ENCODE measurements at places on chromosomes 12 and 14.

GRCh38 chr14:53265025-53265424 lies 111.9 kb upstream of the DDHD1 start:
- DNase-seq: no peak

- DNase-seq: no peak
Observed at GRCh38 chr14:51682411-51682810, 30.7 kb downstream of the FRMD6 start.

DNA sequence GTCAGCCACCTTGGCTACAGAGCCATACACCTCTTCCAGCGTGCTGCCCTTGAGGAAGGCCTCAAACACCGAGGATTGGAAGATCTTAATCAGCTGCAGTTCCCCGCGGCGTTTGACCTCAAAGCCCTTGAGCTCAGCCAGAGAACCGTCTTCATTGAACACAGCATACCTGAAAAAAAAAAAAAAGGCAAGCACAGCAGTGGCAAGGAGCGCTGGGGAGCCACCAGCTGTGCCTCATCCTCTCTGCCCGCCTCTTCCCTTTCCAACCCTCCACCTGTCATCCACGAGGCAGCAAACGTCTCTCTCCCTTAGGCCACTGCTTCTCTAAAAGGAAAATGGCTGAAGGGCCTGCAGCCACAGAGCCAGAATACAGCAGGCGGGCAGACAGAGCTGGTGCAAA lies 26.1 kb downstream of the POLE start:
- DNase-seq: no peak

DNA sequence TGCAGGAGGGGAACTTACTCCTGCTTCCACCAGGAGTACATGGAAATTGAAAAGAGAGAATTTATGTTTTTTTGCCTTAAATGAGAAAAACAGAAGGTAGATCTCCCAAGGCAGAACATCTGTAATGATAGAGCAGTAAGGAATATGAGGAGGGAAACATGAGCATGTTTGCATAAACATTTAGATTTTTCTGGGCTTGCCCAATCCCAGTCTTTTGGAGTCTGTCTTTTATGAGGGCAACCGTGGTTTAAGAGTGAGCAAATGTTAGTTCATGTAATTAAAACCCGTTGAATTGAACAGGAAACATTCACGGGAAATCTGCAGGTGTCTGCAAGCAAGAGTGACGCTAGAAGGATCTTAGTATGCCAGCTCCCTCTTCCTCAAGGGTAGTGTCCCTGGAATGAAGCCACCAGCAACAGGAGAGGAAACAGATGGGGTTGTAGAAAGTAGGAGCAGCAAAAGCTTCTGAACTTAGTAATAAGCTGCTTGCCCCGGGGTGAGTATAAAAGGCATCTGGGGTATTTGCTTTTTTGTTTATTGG lies 79.3 kb downstream of the ARF6 start:
- no peak for DNase-seq

DNA sequence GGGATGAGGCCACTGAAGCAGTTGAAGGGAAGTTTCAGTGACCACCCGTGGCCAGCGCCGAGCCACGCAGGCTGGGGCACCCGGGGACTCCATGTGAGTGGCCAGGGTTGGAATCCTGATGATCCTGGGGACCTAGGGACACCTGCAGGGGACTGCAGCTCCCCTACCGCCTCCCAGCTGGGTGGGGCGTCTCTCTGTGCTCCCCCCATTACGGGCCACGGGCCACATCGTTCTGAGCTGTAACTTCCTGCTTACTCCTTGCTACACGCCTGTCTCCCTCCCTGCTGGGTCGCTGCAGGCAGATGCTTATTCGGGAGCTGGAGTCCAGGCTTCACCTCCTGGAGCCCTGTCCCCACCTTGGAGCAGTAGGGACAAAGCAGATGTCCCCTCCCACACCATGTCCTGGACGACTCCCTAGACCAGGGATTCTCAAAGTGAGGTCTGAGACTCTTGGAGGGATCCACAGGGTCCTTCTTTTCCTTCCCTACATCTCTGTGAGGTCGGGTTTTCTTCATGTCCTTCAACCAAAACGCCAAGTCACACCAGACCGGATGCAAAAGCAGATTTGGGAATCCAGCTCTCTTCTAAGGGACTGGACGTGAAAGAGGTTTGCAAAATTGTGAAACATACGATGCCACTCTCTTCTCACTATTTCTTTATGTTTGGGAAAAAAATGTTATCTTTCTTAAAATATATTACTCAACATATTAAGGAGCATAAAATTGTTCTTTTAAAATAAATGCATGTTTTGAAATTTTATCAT lies 85.9 kb upstream of the NCOR2 start:
- no peak for DNase-seq

DNA sequence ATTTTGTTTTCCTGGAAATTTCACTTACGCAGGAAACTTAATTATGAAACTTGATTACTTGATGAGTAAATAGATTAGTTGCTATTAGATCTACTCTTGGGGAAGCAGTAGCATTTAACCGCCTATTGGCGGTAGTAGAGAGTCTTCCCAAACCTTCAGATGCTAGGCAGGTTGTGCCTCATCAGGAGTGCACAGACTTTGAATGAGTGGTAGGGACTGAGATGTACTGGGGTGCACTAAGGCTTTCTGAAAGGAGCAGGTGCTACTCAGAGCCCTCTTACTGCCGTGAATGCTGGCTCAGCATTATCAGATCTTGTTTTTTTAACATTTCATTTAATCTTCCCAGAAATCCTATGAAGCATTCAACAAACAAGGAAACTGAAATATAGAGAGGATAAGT lies 7.7 kb downstream of the GATC start:
- no peak for DNase-seq

DNA sequence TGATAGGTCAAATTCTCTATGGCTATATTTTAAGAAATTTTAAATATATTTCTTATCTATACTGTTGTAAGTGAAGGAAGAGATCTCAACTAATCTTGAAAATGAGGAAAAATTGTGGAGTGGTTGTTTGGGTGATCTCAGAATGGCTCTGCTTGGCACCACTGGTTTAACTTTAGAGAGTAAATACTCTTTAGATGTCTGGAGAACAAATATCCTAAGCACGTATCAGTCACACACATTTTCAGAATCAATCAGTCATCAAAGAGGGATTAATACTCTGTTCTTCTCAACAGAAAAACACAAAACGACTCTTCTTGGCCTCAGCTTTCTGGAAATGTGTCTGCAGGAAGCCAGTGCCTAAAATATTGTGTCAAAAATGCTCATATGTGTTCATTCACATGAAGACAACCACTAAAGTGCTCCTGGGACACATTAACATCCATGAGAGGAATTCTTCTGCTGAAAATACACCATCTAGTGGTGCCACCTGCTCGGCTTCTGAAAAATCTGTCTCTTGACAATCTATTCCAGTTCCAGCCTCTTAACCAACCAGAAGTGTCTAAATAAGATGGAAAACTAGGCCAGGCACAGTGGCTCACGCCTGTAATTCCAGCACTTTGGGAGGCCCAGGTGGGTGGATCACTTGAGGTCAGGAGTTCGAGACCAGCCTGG lies 81.1 kb upstream of the CCDC198 start:
- DNase-seq: no peak

DNA sequence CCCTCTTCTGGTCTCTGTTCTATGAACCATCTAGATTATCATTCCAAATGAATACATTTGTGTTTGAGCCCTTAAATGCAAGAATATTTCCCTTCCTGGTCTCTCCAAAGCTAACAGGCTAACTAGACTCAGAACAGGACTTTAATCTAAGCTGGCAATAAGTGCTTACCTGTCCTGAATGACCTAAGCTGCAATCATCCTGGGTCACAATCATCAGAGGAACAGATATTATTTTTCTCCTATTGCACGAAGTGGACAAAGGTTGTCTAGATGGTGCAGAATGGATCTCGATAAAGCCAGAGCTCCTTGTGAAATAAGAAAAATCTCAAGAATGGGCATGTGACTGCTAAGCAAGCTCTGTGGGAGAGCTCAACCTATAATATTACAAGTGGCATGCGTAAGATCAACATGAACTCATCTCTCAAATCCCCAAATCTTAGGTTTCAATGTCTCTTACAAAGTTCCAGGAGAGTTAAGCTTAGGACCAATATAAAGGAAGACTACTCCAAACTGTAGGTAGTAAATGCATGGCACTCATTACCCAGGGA lies 10.6 kb upstream of the NUMB start:
- DNase-seq: no peak

DNA sequence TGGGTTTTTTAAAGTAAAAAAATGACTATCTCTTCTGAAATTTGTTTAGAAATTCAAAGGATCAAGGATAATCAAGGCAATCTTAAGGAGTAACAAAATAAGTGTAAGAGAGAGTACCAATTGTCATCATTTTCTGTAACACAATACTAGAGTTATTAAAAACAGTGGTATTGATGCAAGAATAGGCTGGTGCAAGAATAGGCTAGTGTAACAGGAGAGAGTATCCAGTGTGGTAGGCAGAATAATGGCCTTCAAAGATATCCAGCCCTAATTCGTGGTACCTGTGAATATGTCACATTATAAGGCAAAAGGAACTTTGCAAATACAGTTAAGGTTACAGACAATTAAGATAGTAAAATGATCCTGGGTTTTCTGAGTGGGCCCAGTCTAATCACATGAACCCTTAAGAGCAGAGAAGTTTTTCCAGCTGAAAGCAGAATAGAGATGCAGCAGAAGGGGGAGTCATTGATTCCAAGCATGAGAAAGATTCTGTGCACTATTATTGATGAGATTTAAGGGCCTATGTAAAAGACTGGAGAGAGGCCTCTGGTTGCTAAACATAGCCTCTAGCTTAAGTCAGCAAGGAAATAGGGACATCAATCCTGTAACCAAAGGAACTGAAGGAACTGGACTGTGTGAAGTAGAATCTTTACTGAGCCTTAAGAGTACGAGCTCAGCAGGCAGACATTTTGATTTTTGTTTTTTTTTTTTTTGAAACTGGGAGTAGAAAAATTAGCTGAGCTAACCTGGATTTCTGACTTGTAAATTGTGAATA lies 134.1 kb downstream of the GPHN start:
- no peak for DNase-seq

DNA sequence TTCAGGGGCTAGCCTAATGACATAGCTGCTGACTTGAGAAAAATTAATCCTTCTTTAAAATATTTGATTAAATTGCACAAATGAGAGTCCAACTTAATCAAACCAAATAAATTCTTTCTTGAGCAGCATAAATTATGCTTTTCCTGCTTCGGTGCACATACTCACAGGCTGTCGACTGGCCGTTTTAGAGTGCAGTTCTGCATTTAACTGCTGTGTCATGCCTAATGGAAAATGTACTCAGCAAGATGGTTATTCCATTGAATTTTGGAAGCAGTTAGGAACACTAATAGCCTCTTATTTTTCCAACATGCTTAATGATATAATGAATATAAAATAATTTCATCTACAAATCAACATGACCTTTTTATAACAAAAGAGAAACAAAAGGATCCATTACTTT lies 266.1 kb upstream of the LRIG3 start:
- DNase-seq: no peak

GRCh38 chr14:100660882-100661635 lies 65.6 kb upstream of the DLK1 start:
- no peak for DNase-seq

DNA sequence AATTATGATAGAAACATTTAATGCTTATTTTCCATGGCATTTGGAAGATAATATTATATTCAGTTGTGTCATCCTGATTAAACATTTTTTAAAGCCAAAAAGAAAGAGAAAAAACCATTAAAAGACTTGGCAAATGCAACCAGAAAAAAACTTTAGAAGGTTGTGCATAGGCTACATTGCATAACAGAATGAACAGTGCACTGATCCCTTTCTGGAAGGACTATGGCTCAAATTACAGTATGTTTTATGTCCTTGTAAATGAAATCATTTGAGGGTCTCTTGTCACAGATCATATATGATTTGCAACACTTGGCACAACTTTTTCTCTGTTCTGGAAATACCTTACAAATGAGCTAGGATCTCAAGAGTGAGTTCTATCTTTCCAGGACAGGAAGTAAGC lies 275.2 kb upstream of the FLRT2 start:
- DNase-seq: no peak

DNA sequence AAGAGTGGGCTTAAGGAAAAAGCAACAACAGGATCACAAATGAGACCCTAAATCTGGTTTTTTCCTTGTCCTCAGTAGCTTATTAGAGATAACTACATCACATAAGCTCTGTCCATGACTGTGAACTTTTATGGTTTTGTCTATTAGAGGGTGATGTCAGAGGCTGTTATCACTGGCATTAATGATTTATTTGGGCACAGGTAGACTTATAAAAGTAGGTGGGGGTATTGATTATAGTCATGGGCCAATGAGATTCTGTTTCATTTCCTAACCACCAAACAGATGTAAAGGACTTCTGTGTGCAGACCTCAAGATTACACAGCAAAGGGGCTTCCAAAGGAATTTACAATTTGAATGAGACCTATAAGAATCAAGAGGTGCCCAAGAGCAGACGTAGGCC lies 316.4 kb downstream of the NRXN3 start:
- DNase-seq: no peak

DNA sequence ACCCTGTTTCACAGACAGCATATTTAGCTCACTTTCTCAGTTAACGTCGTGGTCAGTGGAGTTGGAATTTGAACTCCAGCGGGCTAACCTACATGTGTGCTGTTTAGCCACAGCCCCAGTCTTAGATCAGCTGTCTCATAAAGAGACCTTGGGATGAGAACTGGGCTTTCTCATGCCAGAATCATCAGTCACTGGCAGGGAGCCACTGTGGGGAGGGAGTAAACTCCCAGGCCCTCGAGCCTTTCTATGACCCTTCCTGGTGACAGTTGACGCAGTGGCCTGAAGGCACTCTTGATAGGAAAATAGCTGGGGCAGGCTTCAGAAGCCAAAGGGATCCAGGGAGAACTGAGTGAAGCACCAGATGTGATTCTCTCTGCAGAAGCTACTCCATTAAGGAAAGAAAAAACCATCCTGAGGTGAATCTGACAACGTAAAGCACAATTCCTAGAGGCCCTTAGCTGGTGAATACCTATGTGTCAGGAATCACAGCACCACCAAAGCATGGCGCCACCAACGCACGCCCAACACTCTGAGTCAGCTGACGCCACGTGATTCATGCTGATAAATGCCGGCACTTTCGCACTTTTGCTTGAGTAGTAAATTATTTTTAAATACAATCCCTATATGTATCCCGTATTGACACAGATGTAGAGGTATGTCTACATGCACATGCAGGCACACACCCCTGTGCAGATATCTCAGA lies 279.6 kb upstream of the TMEM132C start:
- DNase-seq: no peak

Data from activated CD8-positive, alpha-beta memory T cell treated with anti-CD3 and anti-CD28 coated beads, Interleukin-2, amount 50 U/mL, for 4 hours (primary cell).